Naive thymus-derived CD8-positive, alpha-beta T cell (primary cell): ENCODE measurements at places on chromosomes 1 and 21.

- no peak for DNase-seq
These were observed 33.9 kb downstream of the RUNX3 start for GRCh38 chr1:24896176-24896575.

GRCh38 chr1:203288400-203288799 is 16.9 kb upstream of the BTG2 start:
- no peak for DNase-seq

DNA sequence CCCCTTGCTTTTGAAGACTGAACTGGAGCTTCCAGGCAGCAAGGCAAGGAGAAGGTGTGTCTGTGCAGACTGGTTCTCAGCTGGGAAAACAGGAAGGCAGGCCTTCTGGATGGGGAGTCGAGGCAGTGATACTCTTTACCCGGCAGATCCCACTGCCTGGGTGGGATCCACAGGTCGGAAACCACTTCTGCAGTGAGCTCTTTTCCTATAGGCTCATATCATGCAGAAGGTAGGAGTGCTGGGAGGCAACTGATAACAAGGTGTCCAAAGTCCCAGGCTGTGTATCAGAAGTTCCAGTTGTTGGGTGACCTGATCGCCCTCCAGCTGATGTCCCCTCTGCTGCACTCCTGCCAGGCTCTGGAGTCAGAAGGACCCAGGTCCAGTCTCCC is 17.1 kb downstream of the ACOT11 start:
- DNase-seq = no peak

DNA sequence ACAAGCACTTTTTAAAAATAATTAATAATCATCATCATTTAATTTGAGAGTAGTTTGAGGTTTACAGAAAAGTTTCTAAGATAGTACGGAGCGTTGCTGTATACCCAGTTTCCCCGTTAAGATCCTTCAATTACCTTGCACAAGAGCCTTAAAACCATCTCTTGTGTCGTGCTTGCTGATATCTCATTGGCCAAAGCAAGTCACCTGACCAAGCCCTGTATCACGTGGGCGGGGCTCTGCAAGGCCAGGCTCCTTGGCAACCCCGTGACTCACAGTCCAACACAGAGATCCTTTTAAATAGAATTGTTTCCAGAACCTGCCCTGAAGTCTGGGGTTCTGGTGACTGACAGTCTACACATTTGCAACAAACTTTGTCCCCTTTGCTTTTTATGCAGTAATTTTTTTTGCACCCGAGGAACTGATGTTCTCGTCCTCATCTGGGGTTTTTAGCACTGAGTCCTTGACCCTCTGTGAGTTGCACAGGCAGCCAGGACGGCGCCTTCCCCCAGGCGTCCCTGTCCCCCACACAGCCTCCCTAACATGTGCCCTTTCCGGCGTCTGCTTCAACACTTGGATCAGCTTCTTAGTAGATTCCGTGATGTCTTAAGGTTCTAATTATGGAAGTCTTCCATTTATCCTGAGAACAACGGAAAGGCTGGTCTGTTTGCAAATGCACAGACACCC is 183.3 kb upstream of the TMEM51 start:
- DNase-seq = no peak

DNA sequence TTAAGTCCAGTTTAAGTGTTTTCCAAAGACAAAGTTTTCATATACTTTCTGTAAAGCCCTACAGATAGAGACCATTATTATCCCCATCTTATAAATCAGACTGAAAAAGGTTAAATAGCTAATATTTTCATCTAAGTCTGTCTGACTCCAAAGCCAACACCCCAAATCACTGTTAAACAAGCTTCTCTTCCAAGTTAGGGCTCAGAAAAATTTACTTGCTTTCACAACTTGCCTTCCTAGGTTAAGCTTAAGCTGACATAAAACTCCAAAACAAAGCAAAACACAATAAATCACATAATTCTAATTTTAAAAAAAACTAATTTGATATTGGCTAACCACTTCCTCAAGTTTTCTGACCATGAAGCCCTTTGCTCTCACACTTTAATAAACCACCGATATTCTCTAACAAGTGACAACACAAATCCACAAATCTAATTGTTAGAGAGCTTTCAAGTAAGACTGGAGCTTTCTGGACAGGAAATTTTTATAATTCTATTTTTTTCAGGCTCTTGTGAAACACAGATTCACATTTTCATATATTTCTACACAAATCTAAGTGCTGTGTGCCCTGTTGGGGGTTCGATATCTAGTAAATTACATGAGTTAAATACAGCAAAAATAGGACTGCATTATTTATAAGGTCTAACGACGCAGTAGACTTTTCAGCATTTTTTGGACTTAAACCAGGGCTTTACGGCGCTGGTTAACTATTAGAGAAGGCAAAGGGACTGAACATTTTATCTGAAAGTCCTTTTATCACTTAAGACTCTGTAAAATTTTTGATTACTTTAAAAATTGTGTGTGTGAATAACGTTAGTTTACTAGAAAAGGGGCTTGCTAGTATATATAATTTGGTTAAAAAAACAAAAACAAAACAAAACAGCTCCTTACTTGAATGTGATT is 2.1 kb downstream of the GNG12 start:
- no peak for DNase-seq
